ENCODE measurements at places on chromosomes 4 and X.
A peak's percentile ranks its signal among the peaks of the same experiment; 100 is the strongest.

GRCh38 chrX:114591121-114591520 lies 7.2 kb downstream of the HTR2C start:
- no peak for DNase-seq

GRCh38 chr4:141768954-141769353 lies 132.6 kb downstream of the IL15 start:
- peak; percentile 65 for DNase-seq

DNA sequence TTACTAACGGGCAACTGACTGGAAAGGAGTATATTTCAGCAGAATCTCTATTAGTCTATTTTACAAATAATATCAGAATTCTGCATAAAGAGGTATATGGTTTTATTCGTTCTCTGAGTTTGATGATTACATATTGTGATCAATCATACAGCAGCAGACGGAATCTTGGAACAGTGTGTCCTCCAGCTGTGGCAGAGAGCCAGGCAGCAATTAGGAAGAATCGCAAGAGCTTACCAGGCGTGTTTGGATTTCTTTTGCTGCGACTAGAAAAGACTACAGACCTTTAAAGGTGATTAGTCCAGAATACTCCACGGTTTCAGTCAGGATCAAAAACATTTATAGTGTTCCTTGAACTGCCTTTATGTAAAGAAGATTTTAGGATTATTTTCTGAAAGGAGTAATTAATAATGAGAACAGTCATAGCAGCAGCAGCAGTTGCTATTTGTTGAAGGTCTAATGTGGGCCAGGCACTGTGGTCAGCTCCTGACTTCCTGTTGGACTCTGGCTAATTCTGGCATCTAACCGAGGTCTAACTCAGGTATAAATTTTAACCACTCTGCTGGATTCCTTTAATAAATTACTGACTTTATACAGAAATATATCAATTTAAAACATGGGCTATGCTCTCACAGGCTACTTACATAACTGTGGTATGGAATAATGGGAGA lies 225.3 kb upstream of the CXorf66 start:
- no peak for DNase-seq

DNA sequence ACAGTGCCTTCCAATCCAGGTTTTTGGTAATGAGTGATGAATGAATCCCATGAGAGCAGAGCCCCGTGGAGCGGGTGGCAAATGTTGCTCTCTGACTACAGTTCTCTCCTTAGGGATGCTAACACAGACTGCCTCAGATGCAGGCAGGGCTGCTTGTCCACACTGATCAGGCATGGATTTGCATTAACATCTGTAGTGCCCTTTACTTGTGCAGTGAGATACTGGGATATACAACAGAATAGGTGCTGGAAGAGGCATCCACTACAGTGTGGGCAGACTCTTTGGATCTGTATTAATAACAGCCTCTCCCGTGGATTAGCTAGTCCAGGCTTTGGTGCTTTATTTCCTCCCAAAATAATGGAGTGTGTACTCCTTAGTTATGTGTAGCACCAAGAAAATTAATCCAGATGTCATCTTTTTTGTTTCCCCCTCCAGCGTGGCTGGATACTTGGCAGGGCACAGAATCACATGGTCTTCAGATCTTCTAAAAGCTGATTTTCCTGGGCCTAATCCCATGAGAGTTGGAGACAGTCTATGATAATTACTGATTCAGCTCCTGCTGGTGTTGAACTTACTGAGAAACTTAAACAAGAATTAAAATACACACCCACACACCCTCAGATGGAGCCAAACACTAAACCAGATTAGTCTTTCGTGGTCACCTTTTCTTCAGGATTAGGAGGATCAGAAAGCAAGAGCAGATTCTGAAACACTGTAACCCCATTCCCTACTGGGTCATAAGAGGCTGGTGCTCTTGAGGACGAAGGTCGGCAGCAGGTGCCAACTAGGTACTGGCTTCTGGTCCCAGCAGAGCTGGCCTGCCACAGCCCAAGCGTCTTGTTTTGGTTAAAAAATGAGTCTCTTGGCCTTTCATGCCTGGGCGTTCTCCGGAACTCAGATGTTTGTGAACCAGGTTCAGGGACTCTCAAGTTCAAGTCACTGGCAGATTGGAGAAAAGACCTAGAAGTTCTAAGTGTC lies 23.1 kb upstream of the NAP1L5 start:
- DNase-seq, result no peak

DNA sequence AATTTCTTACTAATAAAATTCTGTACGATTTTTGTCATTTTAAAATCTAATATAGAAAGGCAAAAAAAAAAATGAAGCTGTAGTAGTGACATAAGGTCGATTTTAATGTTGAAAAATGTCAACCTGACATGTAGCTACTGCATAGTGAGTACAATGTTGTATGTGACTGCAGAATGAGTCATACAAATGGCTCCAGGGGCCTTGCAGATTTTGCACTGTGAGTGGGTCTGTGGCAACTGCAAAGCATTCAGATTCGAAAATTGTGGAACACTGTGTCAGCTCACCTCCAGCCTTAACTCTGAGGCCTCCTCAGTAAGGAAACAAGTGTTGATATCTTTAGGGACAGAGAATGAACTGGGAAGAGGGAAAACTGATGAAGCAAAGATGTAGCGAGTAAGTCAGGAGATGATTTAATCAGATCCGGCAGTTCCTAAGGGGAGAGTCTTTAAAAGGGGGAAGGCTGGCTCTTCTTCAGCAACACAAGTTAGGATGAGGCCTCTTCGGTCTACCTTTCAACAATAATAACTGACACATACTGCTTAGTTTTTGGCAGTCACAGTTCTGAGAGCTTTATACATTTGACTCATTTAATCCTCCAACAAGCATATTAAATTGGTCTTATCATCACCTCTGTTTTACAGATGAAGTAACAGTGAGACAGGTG lies 24.9 kb downstream of the TKTL2 start:
- peak; percentile 19 for DNase-seq

GRCh38 chr4:53908661-53909078 lies 155.7 kb downstream of the CHIC2 start:
- peak; percentile 74 for DNase-seq

DNA sequence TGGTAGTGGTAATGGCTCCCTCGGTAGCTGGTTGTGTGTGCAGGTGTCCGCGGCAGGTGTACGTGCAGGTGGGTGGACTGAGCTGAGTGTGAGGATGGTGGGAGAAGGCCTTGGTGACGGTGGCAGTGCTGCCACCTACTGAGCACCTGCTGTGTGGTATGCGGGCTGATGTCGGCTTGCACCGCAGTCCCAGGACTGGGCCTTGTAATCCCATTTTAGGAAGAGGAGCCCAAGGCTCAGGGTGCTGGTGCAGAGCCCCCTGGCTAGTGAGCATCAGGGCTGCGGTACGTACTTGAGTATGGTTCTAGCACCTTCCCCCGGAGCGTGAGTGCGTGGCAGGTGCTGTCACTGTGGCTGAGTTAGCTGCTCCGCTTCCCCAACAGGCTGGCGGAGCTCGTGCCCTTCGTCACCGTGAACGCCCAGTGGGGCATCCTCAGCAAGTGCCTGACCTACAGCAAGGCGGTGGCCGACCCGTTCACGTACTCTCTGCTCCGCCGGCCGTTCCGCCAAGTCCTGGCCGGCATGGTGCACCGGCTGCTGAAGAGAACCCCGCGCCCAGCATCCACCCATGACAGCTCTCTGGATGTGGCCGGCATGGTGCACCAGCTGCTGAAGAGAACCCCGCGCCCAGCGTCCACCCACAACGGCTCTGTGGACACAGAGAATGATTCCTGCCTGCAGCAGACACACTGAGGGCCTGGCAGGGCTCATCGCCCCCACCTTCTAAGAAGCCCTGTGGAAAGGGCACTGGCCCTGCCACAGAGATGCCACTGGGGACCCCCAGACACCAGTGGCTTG lies 5.7 kb upstream of the CPZ start:
- no peak for DNase-seq

DNA sequence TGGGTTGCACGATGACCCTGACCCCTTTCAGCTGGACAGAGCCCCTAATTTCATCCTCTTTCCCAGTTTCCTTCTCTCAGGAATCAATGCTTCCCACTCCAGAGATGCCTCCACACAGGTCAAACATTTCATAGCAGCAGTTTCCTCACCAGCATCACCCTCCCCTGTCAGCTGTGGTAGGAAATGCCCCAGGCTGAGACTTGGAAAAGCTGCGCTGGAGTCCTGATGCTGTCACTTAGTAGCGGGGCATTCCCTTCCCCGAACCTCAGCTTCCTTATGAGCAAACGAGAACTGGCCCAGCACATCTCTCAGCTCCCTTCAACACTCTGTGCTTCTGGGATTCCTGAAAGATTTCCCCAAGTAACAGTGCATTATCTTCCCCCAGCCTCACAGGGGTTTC lies 2.7 kb downstream of the GJB1 start:
- DNase-seq, result no peak
